CD8-positive, alpha-beta memory T cell (primary cell): ENCODE measurements at places on chromosomes 6 and 20. TPM values are rescaled to one million over a fixed set of nuclear protein-coding genes. Genes with fewer than 3 reads are reported as not detected.

DNA sequence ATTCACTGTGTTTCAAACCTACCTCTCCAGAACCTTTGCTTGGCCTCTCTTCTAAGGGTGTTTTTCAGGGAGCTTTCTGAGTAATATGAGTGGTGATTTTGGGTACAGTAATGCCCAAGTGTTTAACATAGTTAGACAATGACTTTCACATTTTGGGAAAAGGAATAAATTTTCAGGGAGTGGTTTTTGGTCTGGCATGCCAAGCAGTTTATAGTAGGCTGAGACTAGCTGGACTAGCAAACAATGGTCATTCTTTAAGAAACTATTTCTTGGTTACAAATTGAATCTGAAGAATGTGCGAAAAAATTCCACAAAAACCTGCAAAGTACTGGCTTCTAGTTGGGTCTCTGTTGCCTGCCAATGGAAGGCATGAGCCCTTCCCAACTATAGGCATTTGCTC, 15.4 kb downstream of the FNDC1 start:
- H3K27ac ChIP-seq, result no peak overlapping the region
- DNase-seq, result no peak
- no peaks in the 10 kb centered on the region for H3K27me3 ChIP-seq

- no peaks in the 10 kb centered on the region for H3K27me3 ChIP-seq
- no peak overlapping the region for H3K27ac ChIP-seq
- no peak overlapping the region for H3K4me3 ChIP-seq
- no peak for DNase-seq
These were observed 42.3 kb upstream of the COL21A1 start for GRCh38 chr6:56289721-56290120.

DNA sequence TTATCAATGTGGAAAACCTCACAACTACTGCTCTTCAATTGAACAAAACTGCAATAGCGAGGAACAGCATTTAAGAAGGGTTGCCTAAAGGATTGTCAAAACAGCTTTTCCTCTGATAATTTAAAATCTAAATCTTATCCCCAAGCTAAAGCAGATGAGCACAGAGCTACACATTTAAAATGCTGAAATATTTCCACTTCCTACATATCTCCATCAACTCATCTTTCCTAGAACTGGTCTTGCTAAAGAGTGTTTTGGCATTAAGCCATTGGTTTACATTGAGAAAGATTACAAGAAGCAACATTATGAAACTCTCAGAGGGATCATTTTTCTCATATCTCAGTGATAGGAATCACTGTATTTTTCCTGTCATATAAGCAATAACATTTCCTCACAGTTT, 3.6 kb downstream of the OR10C1 start:
- H3K4me1 ChIP-seq, result no peaks in the 10 kb centered on the region
- no peak for DNase-seq
- H3K27me3 ChIP-seq, result no peaks in the 10 kb centered on the region
- no peaks in the 10 kb centered on the region for H3K36me3 ChIP-seq
- no peak overlapping the region for H3K4me3 ChIP-seq

BFSP1 gene
- 0.24 TPM for total RNA-seq

GPLD1 gene
- total RNA-seq, result 0.35 TPM
